ENCODE measurements at places on chromosomes 7 and 10.
A peak's percentile ranks its signal among the peaks of the same experiment; 100 is the strongest.

- DNase-seq = no peak
Observed at GRCh38 chr7:101367676-101368075, 5.0 kb downstream of the COL26A1 start.

- DNase-seq = no peak
Observed at GRCh38 chr7:111388912-111389311, 173.4 kb downstream of the IMMP2L start.

DNA sequence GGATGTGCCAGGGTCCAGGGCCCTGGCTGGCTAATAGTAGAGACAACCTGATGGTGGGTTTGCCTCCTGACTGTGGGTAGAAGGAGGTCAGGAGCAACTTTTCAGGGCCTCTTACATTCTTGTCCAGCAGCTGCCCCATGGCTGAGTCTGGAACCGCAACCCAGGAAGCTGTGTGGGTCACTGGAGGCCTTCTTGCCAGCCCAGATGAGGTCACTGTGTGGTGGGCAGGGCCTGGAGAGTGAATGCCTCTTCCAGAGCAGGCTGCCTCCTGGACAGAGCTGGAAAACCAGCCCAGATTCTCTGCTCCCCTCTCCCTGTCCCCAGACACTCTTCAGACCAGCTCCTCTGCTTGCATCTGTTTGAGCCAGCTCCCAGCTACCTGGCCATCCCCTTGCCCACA is 43.5 kb upstream of the LEP start:
- peak; percentile 42 for DNase-seq

- DNase-seq = no peak
Observed at GRCh38 chr10:49323171-49323895, 24.4 kb downstream of the C10orf71 start.

DNA sequence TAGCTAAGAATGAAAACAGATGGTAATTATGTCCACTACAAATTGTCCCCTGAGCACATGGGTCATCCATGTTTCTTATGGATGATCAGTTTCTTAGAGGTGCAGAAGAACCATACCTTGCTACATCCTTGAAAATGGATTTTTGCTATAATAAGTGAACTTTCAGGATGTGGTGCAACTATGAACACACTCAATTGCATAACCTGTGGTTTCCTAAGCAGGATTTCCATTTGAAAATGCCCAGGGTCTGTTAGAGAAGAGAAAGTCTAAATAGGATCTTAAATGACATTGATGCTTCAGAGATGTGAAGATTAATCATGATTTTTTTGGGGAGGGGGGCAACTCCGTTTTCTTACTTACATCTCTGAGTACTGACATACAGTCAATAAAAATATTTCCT is 39.6 kb upstream of the CACNB2 start:
- peak; percentile 11 for DNase-seq

GRCh38 chr10:32893434-32893833 is 64.6 kb downstream of the ITGB1 start:
- no peak for DNase-seq

- DNase-seq = no peak
Observed at GRCh38 chr10:71746344-71747037, 26.8 kb downstream of the VSIR start.

DNA sequence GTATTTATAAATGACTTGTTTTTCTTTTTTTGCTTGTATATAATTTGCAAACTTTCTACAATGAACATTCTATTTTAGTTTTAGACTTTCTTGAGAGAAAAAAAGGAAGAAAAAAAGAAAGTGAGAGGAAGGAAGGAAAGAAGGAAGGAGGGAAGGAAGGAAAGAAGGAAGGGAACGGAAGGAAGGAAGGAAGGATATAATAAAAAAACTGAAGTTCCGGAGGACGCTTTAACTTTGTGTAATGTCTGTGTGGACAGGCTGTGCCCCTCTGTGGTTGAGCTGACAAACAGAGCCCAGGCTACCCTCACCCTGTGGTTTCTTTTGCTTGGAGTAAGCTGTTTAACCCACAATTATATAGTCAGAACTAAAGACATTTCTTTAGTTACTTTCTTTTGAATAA is 108.7 kb downstream of the SEMA3D start:
- no peak for DNase-seq

GRCh38 chr10:91381257-91381891 is 28.8 kb upstream of the HECTD2 start:
- peak; percentile 26 for DNase-seq

DNA sequence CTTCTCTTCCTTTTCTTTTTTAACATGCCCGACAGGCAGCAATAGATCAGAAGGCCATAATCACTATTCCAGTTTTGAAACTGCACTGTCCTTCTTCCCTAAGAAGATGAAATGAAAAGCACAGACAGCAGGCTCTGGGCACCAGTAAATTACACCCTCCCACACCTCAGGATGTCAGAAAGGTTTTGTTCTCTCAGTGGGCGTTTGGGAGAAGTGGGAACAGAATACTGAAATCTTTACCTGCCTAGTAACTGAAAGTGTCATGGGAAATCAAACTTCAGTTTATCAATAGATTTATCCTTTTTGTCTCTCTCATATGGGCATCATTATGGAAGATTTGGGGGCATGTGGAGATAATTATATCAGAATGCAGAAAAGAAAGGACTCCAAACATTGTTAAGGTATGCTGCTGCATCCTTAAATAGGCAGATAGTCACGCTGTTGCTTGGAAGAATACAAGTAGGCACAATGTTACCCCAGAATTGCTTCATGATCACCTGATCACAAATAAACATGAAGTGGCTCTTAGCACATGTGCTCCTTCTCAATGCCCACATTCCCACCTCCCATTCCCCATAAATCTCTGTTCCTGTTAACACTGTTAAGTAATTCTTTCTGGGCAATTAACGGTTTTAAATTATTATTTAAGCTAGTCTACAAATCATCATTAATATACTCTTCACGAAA is 113.3 kb downstream of the DOCK4 start:
- DNase-seq = no peak

- DNase-seq = peak; percentile 43
Observed at GRCh38 chr7:46979439-46979838, 602.5 kb downstream of the TNS3 start.

- DNase-seq = no peak
Observed at GRCh38 chr10:62839590-62839989, 23.4 kb upstream of the EGR2 start.

- DNase-seq = no peak
Observed at GRCh38 chr10:71648254-71648932, 71.2 kb downstream of the C10orf105 start.

- DNase-seq = no peak
Observed at GRCh38 chr10:132064771-132065437, 842 bp upstream of the JAKMIP3 start.

GRCh38 chr7:77680266-77680665 is 16.0 kb upstream of the RSBN1L start:
- no peak for DNase-seq

DNA sequence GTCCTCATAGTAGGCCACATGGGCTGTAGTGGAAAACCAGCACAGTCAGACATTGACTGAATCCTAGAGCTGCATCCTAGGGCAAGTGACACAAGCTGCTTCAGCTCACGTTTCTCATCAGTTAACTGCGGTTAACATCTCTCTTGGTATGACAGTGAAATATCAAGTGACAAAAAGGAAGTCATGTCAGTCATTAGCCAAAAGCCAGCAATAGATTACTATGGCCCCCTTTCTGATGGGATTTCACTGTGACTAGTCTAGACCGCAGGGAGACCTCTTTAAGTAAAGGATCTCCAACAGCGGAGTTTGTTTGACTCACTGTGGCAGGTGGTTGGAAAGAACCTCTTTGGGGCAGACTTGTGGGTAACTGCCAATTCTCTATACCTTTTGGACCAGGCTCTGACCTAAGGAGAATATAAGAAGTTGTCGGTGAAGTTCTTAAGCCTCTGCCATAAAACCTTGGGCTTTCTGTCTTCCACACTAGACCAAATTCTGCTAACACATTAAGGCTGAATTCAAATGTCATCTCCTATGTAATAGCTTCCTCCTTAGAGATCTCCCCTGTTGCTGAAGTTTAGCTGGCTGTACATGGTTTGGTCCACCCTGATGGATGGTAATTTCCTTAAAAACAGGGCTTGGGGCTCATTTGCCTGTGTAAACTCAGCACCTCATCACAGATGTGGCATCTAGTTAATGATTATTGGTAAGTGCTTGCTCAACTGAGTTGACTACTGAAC is 115.3 kb downstream of the SGMS1 start:
- DNase-seq = no peak

- DNase-seq = no peak
Observed at GRCh38 chr10:25142116-25142864, 32.5 kb upstream of the GPR158 start.

- DNase-seq = no peak
Observed at GRCh38 chr7:134431815-134432214, 27.1 kb downstream of the AKR1B1 start.

DNA sequence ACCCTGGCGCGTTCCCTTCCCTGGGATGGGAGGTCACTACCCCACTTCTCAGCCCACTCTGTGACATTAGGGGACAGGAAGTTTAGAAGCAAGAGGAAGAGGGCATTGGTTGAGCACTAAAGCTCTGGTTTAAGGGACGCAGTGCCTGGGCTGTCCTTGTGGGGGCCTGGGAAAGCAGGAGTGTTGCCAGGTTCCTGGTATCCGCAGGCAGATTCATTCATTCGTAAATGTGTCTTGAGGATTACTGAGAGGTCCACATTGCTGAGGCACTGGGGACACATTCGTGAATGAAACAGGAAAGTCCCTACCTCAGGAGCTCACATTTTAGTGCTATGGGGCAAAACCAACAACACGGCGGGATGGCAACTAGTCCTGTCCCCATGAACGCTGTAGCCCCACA is 69.4 kb downstream of the COL13A1 start:
- no peak for DNase-seq

GRCh38 chr10:128958834-128959690 is 508.0 kb upstream of the MGMT start:
- no peak for DNase-seq

- no peak for DNase-seq
Observed at GRCh38 chr10:71664585-71664984, 55.0 kb downstream of the C10orf105 start.

DNA sequence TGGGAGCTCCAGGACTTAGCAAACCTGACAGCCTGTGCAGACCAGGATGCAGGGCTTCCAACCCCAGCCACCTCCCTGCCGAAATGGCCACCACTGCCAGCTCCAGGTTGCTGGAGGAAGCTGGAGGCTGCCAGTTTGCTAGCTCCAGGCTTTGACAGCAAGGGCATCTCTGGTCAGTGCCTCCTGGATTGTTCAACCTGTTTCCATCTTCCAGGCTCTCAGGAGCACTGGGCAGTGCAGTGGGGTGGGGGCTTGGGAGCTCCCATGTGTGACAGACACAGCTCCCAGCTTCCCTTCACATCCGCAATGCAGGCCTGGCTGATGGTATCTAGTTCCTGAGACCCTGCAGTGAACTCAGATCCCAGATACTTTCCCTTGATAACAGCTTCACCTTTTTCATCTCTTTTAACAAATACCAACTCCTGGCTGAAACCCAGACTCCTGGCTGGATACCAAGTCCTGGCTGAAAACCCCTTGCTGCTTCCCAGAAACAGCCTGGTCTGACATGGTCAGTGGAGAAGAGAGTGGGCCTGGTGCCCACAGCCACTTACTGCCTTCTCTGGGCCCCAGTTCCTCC is 20.8 kb upstream of the RET start:
- no peak for DNase-seq

DNA sequence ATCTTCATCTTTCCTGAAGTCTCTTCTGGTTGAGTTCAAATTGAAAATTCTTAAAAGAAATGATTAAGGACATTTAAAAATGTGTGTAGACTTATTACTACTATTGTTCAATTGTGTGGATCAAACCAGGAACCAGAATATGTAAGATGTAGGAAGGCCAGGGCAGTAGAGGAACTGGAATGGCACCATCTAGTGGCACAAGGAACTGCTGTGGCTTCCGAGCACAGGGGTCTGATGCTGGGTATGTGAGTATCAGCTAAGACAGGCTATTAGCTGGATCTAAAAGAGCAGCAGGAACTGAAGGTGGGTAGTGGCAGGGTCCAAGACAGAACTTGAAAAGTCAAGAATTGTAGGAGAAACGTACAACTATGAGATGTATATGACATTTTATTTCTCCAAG is 247.3 kb downstream of the SEMA3A start:
- DNase-seq = no peak

DNA sequence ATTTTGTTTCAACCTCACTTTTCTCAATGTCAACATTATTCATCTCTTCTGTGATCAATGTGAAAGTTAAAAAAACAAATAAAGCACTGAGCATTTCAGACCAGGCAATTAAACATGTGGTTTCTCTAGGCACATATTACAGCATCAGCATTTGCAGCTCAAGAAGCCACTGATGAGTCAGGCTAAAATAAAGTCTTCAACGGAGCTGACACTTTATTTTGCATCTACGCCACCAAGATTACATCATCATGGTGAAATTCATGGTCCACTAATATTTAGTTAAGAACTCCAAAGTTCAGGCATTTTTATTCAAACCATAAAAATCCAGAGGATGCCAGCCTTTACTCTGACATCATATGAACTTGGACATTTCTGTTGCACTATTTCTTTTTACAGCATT is 33.0 kb downstream of the MAGI2 start:
- DNase-seq = peak; percentile 93

DNA sequence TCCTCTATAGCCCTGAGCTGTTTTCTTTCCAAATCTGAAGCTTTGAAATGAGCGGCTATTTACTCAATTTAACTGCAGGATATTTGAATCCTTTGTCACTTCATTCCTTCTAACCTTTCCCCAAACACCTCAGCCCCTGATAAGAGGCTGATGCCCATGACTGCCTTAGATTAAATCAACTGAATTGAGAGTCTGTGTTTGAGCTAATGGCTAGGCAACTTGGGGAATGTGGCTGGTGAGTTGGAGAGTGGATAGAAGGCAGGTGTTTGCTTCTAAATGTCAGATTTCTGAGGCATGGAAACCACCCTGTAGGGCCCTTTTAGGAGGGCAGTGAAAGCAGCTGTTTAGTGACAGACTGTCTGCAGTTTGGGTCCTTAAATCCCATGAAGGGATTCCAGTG is 759.9 kb downstream of the LRMDA start:
- no peak for DNase-seq

- DNase-seq = peak; percentile 18
Observed at GRCh38 chr10:91410638-91411371, 661 bp downstream of the HECTD2 start.

GRCh38 chr10:44389150-44389549 is 4.3 kb upstream of the CXCL12 start:
- DNase-seq = no peak
